ENCODE measurements at places on chromosomes 7 and 10. TPM values are rescaled to one million over a fixed set of nuclear protein-coding genes. Genes with fewer than 3 reads are reported as not detected.

GRCh38 chr10:35058134-35058533 is 32.0 kb downstream of the CUL2 start:
- no peak for DNase-seq

DNA sequence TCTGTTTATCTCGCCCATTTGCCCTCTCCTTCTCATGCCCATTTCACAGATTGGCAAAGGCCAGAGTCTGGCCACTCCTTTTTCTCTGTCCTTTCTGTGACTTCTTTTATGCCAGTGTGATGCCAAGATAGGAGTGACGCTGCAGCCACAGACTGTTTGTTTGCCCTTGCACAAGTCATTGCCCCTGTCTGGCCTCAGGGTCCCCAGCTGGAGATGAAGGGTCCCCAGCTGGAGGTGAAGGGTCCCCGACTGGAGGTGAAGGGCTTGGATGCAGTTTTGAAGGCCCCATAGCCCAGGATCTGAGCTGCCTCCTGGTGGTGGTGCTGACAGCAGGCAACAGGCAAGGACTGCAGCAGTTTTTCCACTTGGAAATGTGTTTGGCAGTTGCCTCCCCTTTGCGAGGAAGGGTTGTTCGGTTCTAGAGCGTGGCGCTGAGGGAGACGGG is 50.8 kb upstream of the SLC29A3 start:
- no peak for DNase-seq

- DNase-seq: no peak
Observed at GRCh38 chr7:119175911-119176627, 951.6 kb downstream of the ANKRD7 start.

DNA sequence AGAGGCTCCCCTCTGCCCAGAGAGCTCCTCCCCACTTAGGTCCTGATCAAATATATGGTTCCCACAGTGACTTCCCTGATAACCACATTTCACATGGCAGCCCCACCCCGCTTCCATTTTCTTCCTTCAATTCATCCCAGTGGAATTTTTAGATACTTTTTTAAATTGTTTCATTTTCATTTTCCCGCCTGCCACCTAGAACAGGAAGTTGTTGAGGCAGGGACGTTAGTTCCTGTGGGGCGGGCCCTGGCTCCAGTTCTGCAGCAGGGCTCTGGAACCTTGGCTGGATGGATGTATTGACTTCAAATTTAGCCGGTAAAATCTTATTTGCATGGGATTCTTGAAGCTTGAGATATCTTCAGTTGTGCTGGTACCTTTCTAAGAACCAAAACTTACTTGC is 226.6 kb downstream of the PAXIP1 start:
- DNase-seq: no peak

GRCh38 chr7:117562759-117563158 is 82.9 kb downstream of the CFTR start:
- no peak for DNase-seq

DNA sequence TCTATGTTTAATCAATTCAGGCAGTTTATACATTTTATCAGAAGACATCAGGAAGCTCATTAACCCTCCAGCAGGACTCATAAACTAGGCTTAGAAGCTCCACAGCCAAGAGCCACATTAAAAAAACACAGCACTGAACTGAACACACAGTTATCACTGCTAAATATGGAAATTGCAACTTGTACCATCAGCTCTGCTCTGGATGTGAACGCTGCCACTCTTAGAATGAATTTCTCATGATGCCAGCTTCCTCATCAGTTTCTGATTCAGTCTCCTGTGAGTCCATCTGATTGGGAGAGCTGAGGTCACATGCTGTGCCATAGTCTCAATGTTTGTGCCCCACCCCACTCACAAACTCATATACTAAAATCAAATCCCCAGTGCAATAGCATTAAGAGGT is 17.1 kb upstream of the ING3 start:
- DNase-seq: no peak

The TMEM236 gene
- total RNA-seq: 0.05 TPM

All from activated naive CD4-positive, alpha-beta T cell treated with anti-CD3 and anti-CD28 coated beads, Interleukin-2, amount 50 U/mL, for 72 hours (primary cell).